ENCODE measurements at places on chromosomes 12 and 14.

GRCh38 chr12:96218989-96219678 lies 25.0 kb downstream of the ELK3 start:
- DNase-seq: no peak

DNA sequence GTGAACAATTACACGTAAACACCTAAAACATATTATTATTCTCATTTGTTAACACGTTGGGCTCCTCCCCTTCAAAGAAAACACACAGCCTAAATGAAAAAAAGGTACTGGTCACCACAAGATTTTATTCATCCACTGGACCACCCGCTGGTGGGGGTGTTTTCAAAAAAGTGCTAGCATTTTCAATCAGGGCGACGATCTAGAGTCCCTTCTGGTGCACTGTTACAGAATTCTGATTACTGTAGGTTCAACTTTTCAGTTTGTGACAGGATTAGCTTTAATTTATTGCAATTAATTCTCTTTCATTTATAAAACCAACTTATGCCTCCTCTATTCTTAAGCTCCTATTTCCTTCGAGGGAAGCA lies 443 bp downstream of the MAGOHB start:
- no peak for DNase-seq

DNA sequence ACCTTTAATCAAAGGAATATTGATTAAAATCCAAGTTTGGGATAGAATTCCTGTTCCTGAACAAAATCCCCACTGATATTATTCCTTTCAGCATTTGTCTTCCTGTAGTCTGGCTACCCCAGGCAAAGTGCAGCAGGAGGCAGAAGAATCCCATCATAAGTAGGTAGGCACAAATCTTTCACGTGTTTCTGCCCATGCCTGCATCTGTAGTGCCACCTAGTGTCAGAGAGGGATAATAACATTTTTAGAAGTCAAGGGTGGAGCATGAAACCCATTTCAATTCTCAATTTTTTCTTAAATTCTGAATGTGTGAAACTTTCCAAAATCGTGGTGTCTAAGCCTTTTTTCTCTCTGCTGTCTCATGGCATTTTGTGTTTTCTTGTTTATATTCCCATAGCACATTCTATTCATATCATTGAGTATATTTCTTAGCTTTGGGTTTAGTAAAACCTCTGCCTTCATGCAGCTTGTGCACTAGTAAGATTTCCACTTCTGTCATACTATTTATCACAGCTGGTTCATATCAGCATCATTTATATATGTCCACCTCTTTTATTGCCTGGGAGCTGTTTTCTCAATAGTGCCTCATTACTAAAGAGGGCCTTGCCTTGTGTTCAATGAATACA lies 47.8 kb upstream of the RERG start:
- DNase-seq: peak; percentile 42

GRCh38 chr12:57777367-57777766 lies 5.0 kb downstream of the EEF1AKMT3 start:
- DNase-seq: no peak

GRCh38 chr12:126950266-126950665 lies 1316.7 kb upstream of the TMEM132C start:
- no peak for DNase-seq

DNA sequence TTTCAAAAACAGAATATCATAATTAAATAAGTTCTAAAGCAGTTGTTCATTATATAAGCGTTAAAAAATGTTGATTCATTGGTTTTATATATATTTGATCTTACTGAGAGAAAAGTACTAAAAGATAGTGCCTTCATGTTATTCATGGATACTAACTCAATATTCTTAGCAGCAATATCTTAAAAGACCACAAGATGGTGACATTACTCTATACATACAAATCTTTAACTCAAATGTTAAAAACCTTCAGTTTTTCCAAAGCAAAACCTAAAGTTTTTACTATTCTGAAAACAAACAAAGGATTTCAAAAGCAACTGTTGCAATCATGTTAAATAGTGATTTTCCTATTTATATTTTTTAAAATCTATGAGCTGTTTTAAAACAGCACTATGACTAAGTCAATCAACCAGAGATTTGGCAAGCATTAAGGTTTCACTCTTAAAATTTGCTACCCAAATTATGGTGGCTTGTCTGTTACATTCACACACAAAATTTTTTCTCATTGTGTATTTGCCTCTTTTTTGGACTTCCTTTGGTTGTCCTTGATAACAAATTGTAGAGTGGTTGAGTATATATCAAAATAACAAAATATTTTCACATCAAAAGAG lies 50.1 kb upstream of the RERGL start:
- no peak for DNase-seq

DNA sequence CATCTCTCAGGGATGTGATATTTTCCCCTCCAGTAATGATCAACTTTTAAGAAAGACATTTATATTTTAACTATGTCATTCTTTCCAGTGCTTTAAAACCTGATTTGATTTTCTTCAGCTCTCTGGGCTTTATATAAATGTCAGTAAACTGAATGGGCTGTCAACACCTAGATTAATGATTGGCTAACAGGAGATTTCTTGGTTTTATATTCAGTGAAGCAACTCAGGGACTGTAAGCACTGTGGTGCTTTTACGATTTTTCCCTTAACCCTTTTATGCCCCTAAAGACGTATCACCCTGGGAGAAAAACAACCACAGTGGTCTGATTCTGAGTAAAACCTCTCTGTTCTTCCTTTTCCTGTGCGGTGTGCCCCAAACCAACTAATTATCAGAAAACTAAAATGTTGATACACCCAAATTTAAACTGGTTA lies 38.0 kb downstream of the PTGER2 start:
- DNase-seq: no peak

GRCh38 chr14:23603103-23603502 lies 24.5 kb upstream of the JPH4 start:
- no peak for DNase-seq

- DNase-seq: no peak
These were observed 121.7 kb upstream of the NOVA1 start for GRCh38 chr14:26719514-26719913.

- DNase-seq: no peak
These were observed 41.7 kb upstream of the ANO4 start for GRCh38 chr12:100752841-100753240.

DNA sequence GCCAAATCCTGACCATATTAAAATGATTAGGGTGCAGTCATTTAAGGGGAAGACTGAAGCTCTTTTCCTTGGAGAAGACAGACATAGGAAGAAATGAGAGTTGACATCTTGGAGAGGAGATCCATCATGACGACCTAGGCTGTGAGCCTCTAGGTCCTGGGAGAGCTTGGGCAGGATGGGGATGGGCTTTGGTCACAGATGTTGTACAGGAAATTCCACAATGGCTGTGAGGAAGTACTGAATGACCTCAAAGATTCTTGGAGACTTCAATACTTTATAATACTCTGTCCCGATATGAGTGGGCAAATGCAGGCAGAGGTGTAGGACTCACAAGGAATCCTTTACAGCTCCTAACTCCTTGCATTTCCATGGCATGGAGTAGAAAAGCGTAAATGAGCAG lies 204.9 kb upstream of the FRMD6 start:
- no peak for DNase-seq

DNA sequence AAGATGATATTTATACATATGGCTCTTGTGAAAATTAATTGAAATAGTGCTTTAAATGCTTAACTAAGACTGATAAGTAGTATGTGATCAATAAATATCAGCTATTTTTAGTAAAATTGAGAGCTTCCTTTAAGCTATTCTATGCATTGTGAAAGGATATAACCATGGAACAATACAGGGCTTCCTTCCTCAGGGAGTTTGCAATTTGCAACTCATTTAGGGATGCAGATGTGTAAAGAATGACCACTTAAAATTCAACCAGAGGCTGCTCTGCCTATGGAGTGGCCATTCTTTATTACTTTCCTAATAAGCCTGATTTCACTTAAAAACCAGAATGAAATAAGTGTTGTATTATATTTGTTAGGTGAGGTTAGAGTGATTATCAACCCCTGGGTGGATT lies 103.2 kb upstream of the PRICKLE1 start:
- DNase-seq: no peak

GRCh38 chr12:61452076-61452475 lies 808.1 kb upstream of the USP15 start:
- no peak for DNase-seq

GRCh38 chr12:81530352-81530751 lies 228.8 kb downstream of the PPFIA2 start:
- no peak for DNase-seq

GRCh38 chr14:20855652-20856291 lies 35.4 kb upstream of the RNASE3 start:
- DNase-seq: peak; percentile 38

GRCh38 chr12:96020314-96021003 lies 14.9 kb downstream of the LTA4H start:
- DNase-seq: no peak

DNA sequence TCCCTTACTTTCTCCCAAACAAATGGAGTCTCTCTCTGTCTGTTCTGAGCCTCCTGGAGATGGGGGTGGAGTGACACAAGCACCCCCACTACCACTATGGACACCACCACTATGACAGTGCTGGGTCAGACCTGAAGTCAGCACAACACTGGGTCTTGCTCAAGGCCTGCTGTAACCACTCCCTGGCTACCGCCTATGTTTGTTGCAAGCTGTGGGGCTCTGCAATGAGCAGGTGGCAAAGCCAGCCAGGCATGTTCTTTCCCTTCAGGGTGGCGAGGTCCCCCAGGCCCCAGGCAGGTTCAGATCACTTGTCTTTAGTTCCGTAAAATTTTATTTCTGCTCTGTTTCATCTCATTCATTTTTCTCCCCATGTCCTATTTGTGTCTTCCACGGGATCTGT lies 349.8 kb downstream of the TMEM121 start:
- no peak for DNase-seq

DNA sequence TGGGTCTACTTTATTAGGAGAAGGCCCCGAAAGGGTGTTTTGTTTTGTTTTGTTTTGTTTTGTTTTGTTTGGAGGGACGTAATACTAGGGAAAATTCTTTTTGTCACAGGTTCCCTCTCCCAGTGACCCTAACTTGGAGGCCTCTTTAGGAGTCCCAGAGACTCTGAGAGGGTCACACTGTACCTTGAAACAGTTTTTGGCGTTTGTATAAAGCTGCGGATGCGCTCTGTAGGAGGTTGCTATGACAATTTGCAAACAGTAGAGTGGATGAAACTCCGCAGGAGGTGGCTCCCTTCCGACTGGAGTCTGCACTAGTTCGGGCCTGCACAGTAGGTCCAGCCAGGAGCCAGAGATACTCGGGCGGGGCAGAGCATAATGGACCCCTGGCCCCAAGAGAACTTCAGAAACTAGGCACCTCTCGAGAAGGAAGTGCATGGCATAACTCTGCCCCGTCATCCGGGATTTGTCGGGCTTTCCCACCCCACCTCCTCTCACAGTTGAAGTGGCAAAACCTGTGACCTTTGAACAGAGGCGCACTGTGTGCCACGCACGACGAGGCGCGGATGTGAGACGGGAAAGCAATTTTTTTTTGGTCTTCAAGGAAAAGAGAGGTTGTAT lies 1.3 kb upstream of the DYRK2 start:
- peak; percentile 17 for DNase-seq

- no peak for DNase-seq
These were observed 4.0 kb downstream of the EGLN3 start for GRCh38 chr14:33946679-33947476.

GRCh38 chr12:104049278-104049902 lies 597 bp downstream of the GLT8D2 start:
- DNase-seq: no peak

DNA sequence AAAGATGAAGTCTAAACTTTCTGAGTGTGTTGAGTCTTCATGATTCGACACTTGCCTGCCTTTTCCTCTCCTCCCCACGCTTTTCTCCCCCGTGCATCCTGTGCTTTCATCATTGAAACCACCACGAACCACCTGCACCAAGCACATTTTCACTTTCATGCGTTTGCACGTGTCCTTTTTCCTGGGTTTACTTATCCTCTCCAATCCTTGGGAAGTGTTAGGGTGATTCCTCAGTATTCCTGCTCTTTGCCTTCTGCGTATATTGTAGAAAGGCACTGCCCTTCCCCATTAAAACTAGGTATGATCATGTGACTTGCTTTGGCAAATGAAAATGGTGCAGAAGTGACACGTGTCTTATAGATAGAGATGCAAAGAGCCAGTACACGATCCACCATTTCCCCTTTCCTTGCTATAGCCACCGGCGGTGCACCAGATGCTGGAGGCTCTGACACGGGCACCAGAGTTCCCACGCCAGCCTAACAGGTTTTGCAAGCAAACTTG lies 106.6 kb downstream of the BRMS1L start:
- DNase-seq: no peak

GRCh38 chr12:93387780-93388179 lies 10.1 kb downstream of the NUDT4 start:
- no peak for DNase-seq

- no peak for DNase-seq
These were observed 60.0 kb downstream of the TTC6 start for GRCh38 chr14:37655418-37655817.

DNA sequence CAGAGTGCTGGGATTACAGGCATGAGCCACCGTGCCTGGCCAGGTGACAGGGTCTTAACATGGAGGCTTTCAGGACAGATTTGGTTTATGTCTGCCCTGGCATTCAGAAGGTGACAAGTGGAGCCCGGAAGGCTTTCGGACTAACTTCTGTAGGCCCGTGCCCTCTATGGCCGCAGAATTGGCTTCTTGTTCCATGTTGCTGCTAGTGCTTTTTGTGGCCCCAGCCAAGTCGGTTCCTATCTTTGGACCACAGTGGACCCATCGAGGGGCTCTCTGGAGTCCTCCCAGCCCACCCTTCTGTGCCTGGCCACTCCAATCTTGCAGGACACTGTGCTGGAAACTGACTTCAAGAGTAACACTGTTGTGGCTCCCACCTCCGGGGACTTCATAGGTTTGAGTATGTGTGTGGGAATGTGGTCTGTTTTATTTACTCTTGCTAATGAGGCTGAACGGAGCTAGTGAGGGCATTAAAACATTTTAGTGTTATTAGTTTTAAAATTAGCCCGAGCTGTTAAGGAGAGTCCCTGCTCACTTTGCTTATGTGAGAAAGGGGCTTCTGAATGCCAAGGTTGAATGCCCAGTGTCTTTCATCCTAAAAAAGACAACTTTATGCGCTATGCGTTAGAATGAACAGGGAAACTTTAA lies 245.9 kb downstream of the CACNA1C start:
- no peak for DNase-seq

GRCh38 chr12:66999141-66999540 lies 270.0 kb upstream of the CAND1 start:
- DNase-seq: no peak

GRCh38 chr12:119940897-119941296 lies 48.1 kb upstream of the BICDL1 start:
- DNase-seq: no peak

DNA sequence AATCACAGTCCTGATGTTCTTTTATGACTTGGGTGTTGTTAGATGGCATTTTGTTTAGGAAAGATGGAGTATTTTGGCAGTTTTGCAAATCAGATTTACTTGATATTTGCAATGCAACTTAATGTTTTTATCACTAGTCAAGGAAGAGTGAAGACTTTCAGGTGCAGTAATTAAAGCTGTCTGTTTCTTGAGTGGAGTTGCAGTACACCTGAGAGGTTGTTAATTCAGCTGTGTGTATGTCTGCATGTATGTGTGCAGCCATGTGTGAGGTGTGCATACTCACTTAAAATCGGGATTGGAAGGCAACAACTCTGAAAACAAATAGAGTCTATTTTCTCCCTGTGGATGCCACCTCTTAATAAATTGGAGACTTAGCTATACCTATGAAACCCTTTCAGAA lies 94.5 kb downstream of the RMST start:
- DNase-seq: no peak

- no peak for DNase-seq
These were observed 493.3 kb downstream of the EGLN3 start for GRCh38 chr14:33457617-33458016.

Data from retina (tissue), 1 donor.